ENCODE measurements at places on chromosomes 11 and 22.

GRCh38 chr11:115924744-115925567 is 420.7 kb upstream of the CADM1 start:
- no peak for DNase-seq

GRCh38 chr22:47031628-47031915 is 269.1 kb downstream of the TBC1D22A start:
- no peak for DNase-seq

DNA sequence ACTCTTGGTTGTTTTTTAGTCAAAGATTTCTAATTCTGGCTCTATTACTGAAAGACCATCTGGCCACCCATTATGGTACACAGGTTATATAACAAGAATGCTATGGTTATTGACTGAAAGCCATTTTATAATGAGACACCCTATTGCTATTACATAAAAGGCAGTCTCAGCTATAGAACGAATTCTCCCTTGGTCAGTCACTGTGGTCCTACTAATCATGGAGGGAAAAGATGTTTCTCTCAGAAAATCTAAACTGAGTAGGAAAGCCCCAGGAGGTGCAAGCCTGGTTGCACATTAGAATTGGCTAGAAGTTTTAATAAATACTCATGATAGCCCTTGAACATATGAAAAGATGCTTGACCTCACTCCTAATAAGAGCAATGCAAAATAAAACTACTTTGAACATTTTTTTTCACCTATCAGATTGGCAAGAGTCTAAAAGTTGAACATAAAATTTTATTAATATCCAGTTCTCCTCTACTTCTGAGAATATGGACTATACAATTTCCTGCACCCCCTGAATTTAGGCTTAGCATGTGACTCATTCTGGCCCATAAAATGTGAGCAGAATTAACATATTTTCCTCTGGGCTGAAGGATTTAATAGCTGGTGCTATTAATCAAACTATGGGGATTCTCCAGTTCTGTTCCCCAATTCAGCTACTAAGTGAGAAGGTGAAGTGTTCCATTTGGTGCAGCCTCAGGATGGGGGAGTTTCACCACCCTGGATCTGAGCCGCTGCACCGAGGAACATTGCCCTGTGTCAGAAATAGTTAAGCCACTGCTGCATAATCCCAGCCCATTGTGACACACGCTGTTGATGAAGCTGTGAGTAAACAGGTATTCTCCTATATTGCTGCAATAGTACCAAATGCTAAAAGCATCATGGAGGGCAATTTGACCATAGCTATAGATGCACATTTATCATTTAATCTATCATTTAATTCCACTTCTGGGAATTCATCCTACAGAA is 11.5 kb upstream of the CRKL start:
- DNase-seq = no peak

- peak; percentile 37 for DNase-seq
Observed at GRCh38 chr22:50376085-50376651, 33.0 kb downstream of the PPP6R2 start.

DNA sequence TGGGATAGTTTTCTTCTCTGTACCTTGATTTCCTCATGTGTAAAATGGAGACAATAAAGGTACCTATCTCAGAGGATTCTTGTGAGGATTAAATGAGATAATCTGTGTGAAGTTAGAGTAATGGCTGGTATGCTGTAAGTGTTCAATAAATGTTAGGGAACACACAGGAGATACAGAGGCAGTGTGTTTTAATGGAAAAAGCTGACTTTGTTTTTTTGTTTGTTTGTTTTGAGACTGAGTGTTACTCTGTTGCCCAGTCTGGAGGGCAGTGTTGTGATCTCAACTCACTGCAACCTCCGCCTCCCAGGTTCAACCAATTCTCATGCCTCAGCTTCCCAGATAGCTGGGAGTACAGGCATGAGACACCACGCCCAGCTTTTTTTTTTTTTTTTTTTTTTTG is 2.5 kb upstream of the ARCN1 start:
- no peak for DNase-seq

DNA sequence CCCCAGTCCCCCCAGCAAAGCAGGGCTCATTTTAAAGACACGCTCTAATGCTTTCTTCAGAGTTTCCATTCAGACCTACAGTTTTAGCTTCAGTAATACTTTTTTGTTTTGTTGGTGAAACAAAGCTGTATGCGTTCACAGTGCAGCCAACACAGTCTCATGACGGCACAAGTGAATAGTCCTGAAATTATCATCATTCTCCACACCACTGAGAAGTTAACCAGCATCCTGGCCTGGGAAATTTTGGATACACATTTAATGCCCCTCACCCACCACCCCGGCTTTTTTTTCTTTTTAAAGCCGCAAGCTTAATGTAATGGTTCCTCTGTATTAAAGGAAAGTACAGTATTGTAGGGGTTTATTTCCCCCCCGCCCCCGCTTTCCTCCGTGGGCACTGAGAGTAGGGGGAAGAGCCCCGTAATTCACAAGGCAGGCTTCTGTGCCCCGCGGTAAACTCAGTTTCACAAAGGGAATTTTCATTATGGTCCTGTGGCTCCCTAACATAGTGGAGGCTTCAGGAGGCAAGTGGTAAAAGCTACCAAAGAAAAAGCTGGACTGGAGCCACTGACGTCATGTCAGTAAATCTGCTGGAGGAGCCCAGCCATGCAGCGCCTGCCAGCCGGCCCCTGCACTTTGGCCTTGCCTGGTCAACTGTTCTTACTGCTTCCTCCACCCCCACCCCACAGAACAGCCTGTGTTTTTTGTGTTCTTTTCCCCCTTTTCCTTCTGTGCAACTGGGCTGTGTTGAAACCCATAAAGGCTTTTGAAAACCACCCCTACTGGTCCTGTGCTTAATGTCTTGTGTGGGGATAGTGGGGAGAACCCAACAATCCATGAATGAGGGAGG is 18.2 kb downstream of the TEAD1 start:
- no peak for DNase-seq

- peak; percentile 84 for DNase-seq
Observed at GRCh38 chr11:1763796-1764661, at the start of gene CTSD. TSS of gene CTSD (minus strand) at chr11:1763927. CDS start at chr11:1763859, 68 bp downstream.

GRCh38 chr11:31779374-31779791 is 31.7 kb downstream of the PAX6 start:
- DNase-seq = no peak

- no peak for DNase-seq
Observed at GRCh38 chr22:38505541-38506117, 482 bp downstream of the DDX17 start.

All from naive B cell (primary cell).